ENCODE measurements at places on chromosomes 6 and 20.

- no peak for DNase-seq
Measured at GRCh38 chr20:54254596-54254995, 46.7 kb downstream of the PFDN4 start.

GRCh38 chr6:54031169-54031568, 80.1 kb upstream of the MLIP start:
- no peak for DNase-seq

- DNase-seq: no peak
Measured at GRCh38 chr20:23370274-23370673, 8.3 kb downstream of the GZF1 start.

DNA sequence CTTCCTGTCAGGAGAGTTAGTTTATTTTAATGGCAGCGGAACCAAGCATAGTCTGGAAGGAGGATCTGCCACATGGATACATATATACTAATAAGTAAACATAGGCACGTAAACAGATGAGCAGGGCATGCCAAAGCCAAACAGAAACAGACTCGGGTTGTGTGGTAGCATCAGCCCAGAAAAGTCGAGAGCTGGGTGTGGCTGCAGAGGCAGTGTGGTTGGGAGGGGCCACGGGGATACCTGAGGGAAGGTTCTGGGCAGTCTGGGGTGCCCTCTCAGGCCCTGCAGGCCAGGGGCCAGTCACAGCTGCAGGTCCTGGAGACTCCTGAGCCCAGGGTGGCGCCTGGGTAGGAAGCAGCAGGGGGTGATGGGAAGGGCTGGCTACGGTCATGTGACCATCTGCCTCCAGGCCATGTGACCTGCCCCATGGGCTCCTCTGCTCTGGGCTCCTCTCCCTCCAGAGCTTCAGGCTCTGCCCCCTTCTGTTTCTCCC, 42.8 kb upstream of the MRPS10 start:
- DNase-seq: peak; percentile 20

DNA sequence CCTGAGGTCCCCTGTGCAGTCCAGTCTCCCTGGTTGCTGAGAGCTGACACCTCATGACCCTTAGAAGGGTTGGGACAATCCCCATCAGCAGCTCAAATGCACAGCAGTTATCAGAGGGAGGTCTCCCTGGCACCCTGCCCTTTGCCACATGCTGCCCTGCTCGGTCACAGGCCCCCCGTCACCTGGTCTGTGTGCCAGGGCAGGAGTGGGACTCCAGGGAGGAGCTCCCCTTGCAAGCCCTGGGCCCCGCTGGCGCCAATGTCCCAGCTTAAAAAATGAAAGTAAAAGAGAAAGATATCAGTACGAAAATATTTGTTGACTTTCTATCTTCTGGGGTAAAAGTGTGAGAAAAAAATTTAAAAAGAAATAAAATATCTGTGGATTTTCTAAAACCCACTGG, 68.1 kb upstream of the SLC22A16 start:
- no peak for DNase-seq

- no peak for DNase-seq
Measured at GRCh38 chr6:7401075-7401474, 11.5 kb downstream of the RIOK1 start.

DNA sequence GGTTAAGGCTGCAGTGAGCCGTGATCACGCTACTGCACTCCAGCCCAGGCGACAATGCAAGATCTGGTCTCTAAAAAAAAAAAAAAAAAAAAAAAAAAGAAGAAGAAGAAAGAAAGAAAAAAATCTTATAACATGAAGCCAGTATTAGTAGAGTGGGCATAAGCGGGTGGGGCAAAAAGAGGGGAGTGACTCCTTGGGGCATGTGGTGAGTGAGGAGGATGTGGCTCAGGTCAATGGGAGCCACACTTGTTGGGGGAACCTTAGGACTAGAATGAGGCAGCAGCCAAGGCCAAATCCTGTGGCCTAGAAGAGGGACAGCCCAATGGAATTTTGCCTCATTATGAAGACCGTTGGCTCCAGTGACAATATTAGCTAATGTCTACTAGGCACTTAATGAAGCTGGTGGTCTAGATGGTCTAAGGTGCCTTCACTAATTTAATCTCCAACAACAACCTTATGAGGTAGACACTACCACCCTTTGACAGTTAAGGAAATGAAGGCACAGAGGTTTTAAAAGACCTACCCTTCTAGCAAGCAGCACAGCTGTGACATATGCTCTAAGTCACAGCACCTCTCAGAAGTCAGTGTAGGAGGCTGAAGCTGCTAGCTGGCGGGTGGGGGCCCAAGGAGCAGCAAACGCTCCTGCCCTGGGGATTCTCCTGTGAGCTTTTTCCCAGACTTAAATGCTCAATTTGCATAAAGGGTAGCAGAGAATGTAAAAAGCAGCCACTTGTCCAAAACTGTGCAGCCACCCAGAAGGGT, 23.6 kb upstream of the ARMC12 start:
- no peak for DNase-seq

- no peak for DNase-seq
Measured at GRCh38 chr6:163941624-163941976, 527.1 kb downstream of the QKI start.

GRCh38 chr6:37320646-37321045, 33.1 kb upstream of the RNF8 start:
- no peak for DNase-seq

DNA sequence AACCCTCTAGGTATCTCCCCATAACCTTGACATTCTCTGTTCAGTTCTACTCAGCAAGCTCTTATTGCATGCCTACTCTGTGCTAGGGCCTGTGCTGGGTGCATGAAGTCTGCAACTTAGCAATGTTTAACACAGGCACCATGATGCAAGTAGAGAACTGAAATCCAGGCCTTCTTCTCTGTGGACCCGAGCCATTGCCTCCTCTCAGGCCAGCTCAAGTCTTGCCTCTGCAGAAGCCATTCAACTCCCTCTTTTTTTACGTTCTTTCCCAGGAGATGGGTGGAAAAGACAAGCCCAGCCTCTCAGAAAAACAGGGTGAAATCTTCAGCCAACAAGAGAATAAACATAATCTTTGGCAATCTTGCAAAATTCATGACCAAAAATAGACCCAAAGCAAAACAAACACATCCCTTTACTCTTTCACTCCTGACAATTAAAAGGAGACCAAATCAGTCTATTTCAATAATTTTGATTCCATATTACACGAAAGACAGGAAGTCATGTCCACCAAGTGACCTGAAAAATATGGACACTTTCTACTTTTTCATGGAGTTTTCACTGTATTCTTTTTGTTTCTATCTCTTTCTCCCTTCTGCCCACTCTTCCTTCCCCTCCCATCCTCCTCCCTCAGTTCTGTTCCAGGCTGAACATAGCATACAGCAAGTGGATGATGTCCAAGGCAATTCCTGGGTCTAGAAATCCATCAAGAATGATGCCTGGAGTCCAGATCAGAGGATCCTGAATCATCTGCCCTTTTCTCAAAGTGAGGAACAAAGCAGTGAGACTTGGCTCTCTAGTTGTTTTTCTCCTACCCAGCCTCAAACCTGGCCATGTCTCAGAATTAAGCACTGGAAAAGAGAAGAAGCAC, 45.4 kb upstream of the MOCS1 start:
- no peak for DNase-seq

DNA sequence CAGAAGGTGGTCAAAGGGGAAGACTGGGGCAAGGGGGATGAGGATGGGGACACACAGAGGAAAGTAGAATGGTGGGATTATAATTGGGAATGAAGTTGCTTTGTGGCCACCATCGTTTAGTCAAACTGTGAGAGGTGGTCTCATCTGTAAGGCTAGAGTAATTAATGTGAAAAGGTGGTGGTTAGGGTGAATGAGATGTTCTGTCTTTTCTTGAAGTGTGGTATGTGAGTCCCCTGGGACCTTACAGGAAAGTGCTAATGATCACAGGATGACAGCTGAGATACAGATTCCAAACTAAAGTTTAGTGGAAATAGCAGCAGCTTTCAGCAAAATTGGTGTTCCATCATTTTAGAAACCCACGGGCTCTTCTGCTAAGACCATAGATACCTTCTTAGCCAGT, 10.7 kb downstream of the ZFAND3 start:
- DNase-seq: no peak

DNA sequence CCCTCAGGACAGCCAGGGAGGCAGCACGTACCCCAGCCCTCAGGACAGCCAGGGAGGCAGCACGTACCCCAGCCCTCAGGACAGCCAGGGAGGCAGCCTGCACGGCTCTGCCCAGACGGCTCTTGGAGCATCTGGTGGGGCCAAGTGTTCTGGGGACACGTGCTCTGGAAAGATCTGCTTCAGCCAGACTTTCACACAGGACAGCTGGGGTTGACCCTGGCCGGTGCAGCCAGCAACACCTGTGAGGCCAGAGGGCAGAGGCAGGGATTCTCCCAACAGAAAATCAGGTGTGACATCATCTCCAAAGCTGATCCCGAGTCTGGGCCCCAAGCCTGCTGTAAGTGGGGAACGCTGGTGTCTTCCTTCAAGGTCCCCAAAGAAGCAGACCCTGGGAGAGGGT, 55.5 kb upstream of the SLCO4A1 start:
- no peak for DNase-seq

GRCh38 chr6:151493804-151494234, at the start of gene CCDC170:
TSS of gene CCDC170 (plus strand) at chr6:151494017. CDS start at chr6:151494129, 112 bp downstream.
- DNase-seq: peak; percentile 52

GRCh38 chr6:52393780-52394179, 26.4 kb upstream of the EFHC1 start:
- no peak for DNase-seq

DNA sequence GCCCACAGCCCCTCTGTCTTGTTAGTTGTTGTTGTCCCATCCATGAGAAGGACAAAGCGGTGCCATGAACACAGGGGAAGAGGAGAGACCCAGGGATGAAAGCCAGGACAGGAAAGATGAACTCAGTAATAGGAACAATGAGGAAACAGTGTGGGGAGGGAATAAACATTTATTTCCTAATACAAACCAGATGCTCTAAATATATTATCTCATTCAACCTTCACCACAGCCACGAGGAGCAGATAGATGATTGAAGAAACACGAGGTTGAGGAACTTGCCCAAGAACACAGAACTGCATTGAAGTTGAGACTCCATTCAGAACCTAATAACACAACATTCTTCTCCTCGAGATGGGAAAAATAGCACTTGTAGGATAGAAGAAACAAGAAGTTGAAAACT, 53.0 kb upstream of the AIG1 start:
- no peak for DNase-seq

- DNase-seq: peak; percentile 40
Measured at GRCh38 chr20:2006452-2007361, 12.8 kb upstream of the PDYN start.

DNA sequence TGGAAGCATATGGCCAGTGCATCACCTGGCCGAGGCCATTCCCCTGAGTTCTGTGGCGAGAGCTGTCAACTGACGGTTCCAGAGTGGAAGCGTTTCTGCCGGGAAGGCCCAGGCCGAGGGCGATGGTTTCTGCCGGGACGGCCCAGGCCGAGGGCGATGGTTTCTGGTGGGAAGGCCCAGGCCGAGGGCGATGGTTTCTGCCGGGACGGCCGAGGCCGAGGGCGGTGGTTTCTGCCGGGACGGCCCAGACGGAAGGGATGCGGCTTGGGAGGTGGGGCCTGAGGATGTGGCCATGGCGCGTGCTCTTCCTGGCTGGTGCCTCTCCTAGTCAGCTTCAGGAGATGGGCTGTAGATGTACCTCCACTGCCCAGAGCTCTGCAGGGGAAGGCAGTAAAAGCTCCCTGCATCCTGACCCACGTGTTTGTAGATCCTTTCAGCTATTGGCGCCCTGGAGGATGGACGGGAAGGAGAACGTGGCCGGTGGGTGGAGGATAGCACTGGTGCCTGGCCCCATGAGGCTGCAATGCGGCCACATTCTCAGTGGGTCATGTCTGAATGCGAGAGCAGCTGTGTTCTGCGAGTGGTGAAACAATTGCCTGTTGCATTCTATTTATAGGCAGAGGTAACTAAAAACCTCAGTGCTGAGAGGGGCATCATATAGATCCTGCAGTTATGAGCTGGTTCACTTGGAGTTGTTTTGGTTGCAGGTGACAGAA, 12.8 kb downstream of the TPD52L2 start:
- no peak for DNase-seq

GRCh38 chr6:47009583-47009982, 32.5 kb downstream of the ADGRF1 start:
- no peak for DNase-seq

- no peak for DNase-seq
Measured at GRCh38 chr6:143215771-143216170, 155.1 kb downstream of the AIG1 start.

GRCh38 chr6:30446259-30446658, 43.0 kb upstream of the HLA-E start:
- DNase-seq: no peak

GRCh38 chr6:11903645-11904044, 108.5 kb upstream of the HIVEP1 start:
- no peak for DNase-seq

DNA sequence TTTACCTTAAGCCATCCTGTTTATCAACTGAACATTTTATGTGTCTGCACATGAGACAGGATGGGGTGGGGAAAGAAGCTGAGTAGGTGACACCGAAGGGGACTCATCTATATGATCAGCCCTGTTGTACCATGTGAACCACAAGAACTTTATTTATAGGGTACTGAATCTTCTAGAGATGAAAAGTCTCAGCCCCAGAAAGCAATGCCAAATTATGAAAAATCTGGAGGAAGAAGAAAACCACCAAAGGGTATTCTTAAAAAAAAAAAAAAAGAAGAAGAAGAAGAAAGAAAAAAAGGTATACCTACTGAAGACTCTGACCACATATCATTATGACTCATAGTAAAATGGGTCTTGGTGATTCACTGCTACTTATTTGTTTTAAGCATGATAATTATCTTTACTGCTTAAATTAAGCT, 39.8 kb upstream of the HBS1L start:
- DNase-seq: no peak

DNA sequence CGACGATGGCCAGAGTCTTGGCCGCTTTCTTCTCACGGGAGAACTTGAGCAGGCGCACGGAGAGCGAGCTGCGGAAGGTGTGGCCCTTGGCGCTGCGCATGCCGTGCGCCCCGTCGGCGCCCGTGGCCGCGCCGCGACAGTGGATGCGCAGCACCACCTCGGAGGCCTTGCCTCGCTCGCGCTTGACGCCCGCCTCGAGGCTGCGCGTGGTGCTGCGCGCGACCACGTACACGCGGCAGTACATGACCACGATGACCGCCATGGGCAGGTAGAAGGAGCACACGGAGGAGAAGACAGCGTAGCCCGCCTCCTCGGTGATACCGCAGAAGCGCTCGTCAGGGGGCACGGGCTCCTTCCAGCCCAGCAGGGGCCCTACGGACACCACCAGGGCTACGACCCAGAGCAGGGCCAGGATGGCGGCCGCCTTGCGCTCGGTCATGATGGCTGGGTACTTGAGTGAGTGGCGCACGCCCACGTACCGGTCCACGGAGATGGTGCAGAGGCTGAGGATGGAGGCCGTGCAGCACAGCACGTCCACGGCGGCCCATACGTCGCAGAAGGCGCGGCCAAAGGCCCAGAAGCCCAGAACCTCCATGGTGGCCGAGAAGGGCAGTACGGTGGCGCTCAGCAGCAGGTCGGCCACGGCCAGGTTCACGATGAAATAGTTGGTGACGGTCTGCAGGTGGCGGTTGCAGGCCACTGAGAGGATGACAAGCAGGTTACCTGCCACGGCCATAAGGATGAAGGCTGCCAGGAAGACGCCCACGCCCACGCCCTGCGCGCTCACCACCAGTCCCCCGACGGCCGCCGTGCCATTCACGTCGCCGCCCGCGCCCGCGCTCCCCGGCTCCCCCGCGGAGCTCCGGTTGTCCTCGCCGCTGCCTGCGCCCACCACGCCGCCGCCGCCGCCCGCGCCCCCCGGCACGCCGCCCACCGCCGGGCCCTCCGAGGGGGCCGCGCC, 232.8 kb upstream of the RNF24 start:
- no peak for DNase-seq
